A549 treated with DMSO at 1 μM for 4 hours (cell line): ENCODE measurements at places on chromosomes 5 and 9. TPM values are rescaled to one million over a fixed set of nuclear protein-coding genes. Genes with fewer than 3 reads are reported as not detected.

The ALDH1B1 gene
- total RNA-seq = 55.3 to 66.1 TPM (median 59.5 TPM) in 5 replicates

The TERT gene
- 1.8 to 4.0 TPM (median 3.3 TPM) in 5 replicates for total RNA-seq

The NTNG2 gene
- 1.6 to 2.5 TPM (median 2.1 TPM) in 5 replicates for total RNA-seq

The FBLL1 gene
- 0.10 to 0.25 TPM (median 0.15 TPM) in 3 of 5 replicates, not detected in the others for total RNA-seq

The GRXCR2 gene
- not detected in 5 replicates for total RNA-seq
